ENCODE measurements at places on chromosomes 2 and 18.

- no peak for DNase-seq
Measured at GRCh38 chr2:136344339-136344738, 226.4 kb upstream of the CXCR4 start.

DNA sequence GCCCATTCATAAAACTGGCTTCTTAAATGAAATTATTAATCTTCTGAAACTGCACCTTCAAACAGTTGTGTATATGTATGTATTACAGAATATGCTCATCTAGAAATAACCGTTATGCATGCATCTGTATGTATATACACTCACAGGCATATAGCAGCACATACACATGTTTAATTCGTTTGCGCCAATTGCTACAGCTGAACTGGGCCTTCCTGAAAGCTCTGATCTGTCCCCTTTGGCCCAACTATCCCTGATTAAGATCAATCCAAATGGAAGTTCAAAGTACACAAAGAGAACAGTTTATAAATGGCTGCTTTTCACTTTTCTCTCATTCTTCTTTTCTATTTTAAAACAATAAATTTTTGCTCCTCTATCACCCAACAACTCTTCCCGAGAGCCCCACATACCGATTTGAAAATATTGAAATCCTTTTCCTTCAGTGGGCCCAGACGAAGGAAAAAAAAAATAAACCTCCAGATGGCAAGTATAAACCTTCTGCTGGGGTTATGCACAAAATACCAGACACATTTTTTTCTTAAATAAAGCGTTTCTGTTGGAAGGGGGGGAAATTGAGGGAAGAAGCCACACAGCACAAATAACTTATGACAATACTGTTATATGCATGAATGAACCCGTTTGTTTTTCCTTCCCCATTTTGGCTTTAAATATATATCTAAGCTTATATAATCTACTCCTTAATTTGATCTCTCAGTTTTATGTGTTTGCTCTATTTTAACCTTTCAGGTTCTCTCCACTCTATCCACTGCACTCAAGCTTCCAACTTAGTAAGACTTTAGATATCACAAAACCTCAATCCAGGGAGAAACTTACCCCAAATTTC lies 267.3 kb downstream of the TCF4 start:
- no peak for DNase-seq

DNA sequence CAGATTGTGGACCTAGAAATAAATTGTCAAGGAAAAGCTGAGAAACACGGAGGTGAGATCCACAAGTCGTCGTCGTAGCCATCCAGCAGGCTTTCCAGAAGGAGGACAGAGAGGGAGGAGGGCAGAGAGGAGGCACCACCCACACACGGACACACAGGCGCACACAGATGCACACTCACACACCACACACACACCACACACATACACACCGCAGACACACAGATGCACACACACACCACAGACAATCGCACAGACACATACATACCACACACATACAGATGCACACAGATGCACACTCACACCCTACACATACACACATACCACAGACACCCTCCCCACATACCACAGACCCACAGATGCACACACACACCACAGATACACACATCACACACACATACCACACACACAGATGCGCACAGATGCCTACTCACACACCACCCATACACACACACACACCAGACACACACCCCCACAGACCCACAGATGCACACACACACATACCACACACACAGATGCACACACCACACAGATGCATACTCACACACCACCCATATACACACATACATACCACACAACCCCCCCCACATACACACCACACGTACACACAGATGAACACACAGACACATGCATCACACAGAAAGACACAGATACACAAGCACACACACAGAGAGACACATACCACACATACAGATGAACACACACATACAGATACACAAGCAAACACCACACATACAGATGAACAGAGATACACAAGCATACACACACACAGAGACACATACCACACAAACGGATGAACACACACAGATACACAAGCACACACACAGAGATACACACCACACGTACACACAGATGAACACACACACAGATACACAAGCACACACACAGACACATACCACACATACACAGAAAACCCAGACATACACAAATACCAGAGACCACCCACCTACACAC lies 12.7 kb upstream of the BOK start:
- no peak for DNase-seq

DNA sequence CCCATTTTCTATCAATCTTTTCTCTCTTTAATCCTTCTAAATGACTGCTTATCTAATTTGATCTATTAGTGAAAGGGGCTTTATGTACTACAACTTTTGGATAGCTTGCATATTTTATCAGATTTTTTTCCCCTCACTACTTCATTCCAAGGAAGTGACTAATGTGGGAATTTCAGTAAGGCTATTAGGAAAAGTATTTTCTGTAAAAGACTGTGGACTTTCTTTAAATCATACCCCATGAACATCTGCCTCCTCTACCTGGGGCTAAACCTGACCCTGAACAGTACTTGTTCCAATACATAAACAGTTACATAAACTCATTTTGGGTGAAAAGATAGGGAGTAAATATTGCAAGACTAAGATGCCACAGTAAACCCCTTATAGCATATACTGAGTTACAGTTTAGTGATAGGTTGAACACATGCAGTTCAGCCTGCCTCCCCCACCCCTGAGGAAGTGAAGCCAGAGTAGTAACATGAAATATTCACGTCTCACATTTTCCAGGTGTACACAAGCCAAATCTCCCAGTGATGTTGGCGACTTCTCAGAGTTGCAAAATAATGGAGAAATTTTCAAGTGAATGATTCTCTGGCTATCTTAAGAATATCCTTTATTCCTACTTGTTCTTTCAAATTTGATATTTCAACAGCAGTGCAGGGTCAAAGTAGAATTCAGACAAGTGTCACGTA lies 590.9 kb upstream of the ZEB2 start:
- no peak for DNase-seq

All from activated CD4-positive, alpha-beta T cell treated with anti-CD3 and anti-CD28 coated beads for 1 hour (primary cell).